ENCODE measurements at places on chromosomes 16 and 17. TPM values are rescaled to one million over a fixed set of nuclear protein-coding genes. Genes with fewer than 3 reads are reported as not detected.

CCL2 gene
- not detected for total RNA-seq

CA7 gene
- not detected for total RNA-seq

C16orf92 gene
- total RNA-seq = not detected

POLG2 gene
- total RNA-seq = 69.6 TPM

MBTD1 gene
- total RNA-seq = 27.3 TPM

SYNGR3 gene
- 8.8 TPM for total RNA-seq

FGF11 gene
- 41.8 TPM for total RNA-seq

DNAH9 gene
- total RNA-seq = not detected

HSD11B2 gene
- total RNA-seq = not detected

KRT24 gene
- not detected for total RNA-seq

RAB34 gene
- total RNA-seq = 12.1 TPM

GRCh38 chr17:17353625-17354484, 50.7 kb downstream of the NT5M start:
- no peak for DNase-seq

- no peak for DNase-seq
Measured at GRCh38 chr16:66008136-66008535, 358.4 kb upstream of the CDH5 start.

- DNase-seq = no peak
Measured at GRCh38 chr17:48903401-48903800, 4.8 kb upstream of the UBE2Z start.

GRCh38 chr17:29613352-29613837, 9.3 kb downstream of the CORO6 start:
- DNase-seq = peak; percentile 88

- DNase-seq = no peak
Measured at GRCh38 chr17:32348483-32348800, 1.5 kb upstream of the ZNF207 start.

- DNase-seq = no peak
Measured at GRCh38 chr17:73301369-73301768, 10.4 kb downstream of the CDC42EP4 start.

GRCh38 chr17:77544347-77545110, 403.8 kb downstream of the SEC14L1 start:
- no peak for DNase-seq

DNA sequence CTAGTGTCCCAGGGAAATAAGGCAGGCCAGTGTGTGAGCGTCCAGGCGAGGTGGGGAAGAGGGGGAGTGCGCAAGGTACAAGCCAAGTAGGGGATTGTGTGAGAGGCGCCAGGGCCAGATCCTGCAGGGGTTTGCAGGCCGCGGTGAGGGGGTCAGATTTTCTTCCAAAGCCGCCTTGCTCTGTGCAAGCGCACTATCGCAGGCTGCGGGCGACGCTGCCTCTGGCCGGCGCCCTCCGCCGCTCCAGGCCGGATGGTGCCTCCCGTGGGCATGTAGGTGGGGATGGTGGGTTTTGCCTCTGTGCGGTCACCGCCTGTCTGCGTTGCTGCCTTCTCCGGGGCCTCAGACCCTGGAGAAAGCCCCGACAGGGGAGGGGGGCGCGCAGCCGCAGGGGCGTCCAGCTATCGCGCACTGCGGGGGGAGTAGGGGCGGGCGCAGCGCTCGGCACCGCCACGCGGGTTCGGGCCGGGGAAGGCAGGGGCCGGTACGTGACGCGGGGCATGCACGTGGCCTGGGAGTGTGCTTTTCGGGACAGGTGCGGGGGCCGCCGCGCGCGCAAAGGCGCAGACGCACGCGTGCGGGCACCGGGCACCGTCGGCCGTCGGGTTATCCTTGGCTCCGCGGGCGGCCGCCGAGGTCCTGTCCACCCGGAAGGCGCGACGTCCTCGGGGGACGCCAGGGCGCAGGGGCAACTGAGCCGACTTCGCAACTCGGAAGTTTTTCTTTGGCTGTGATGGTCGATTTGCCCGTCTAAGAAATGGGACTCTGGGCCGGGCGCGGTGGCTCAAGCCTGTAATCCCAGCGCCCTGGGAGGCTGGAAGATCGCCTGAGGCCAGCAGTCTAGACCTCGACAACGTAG, 1.1 kb upstream of the HAPSTR1 start:
- peak; percentile 27 for DNase-seq

GRCh38 chr17:76384987-76385891, 830 bp downstream of the SPHK1 start:
- peak; percentile 29 for DNase-seq

DNA sequence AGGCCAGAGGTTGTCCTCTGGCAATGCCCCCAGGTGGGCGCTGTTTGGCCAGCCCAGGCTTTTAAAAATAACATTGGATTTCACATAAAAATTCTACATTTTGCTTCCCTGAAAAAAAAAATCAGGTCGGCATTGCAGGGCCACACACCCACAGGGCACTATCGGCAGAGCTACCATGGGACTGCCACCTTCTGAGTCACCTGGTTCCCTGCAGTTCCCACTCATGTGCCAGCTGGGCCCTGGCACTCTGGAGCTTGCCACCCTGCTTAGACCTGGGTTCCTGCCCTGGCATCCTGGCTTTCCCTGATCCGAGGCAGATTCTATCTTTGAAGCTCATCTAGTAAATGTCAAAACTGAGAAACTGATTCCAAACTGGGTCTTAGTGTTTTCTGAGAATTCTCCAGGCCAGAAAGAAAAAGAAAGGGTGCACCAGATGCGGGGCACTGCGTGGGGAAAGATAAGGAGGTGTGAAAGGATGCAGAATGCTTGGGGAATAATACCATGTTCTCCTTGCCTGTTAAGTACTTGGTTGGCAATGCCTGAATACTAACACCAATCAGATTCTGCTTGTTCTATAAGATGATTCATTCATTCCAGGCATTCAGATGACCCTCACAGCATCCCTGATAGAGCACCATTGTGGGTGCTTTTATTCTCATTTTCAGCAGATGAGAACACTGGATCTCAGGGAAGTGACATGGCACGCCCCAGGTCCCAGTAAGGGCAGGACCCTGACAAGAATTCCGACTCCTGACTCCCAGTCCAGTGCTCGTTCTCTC, 51.8 kb downstream of the RAI1 start:
- no peak for DNase-seq

- DNase-seq = no peak
Measured at GRCh38 chr17:6021011-6021400, 49.2 kb upstream of the WSCD1 start.

GRCh38 chr16:807347-808084, 7.0 kb upstream of the GNG13 start:
- peak; percentile 69 for DNase-seq

- DNase-seq = no peak
Measured at GRCh38 chr17:20944014-20944865, 98.6 kb downstream of the USP22 start.

- no peak for DNase-seq
Measured at GRCh38 chr16:88651989-88652761, 1.3 kb upstream of the CYBA start.

DNA sequence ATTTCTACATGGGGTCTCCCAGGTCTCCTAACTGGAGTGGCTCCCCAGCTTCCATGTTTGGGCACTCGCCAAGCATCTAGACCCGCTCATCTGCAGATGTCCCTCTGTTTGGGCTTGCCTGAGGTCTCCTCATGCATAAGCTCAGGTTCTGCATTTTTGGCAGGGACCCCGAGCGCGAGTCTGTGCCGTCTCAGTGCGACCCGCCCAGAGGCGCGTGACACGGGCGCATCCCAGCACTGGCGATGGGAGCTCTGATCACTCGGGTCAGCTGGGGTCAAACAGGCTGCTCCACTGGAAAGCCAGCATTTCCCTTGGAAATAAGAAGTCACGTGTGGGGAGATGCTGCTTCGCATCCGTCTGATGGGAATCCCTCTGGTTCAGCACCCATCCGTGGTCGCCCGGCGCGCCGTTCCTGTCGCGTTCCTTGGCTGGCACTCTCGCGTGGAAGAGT, 56.9 kb upstream of the FASN start:
- DNase-seq = no peak

DNA sequence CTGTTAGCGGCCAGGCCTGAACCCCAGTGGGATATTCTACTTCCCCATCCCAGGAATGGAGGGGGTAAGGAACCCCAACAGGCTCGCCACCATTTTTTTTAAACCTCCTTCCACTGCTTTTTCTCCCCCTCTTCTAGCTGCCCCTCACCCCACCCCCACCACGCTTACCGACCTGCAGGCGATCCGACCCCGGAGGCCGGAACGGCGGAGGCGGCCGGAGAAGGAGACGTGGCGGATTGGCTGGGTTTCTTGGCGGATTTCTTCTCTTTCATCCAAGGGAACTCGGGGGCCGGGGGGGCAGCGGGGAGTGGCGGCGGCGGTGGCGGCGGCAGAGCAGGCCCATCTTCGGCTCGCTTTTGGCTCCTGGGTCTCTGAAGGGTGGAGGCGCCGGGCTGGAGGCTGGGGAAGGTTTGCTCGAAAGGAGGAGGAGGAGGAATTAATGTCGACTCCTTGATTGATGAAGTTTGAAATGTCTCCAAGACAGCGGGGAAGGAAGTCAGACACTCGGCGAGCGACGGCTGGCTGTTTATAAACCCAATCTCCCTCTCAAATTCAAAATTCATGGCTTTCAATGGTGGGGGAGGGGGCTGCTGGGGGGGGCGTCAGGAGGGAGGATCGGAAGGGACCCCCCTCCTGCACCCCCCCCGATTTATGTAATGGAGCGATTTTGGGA, 424 bp downstream of the HOXB2 start:
- peak; percentile 59 for DNase-seq

- DNase-seq = peak; percentile 50
Measured at GRCh38 chr17:32461853-32462617, 17.7 kb downstream of the PSMD11 start.

GRCh38 chr16:70736465-70737376, 50.9 kb upstream of the MTSS2 start:
- DNase-seq = no peak

DNA sequence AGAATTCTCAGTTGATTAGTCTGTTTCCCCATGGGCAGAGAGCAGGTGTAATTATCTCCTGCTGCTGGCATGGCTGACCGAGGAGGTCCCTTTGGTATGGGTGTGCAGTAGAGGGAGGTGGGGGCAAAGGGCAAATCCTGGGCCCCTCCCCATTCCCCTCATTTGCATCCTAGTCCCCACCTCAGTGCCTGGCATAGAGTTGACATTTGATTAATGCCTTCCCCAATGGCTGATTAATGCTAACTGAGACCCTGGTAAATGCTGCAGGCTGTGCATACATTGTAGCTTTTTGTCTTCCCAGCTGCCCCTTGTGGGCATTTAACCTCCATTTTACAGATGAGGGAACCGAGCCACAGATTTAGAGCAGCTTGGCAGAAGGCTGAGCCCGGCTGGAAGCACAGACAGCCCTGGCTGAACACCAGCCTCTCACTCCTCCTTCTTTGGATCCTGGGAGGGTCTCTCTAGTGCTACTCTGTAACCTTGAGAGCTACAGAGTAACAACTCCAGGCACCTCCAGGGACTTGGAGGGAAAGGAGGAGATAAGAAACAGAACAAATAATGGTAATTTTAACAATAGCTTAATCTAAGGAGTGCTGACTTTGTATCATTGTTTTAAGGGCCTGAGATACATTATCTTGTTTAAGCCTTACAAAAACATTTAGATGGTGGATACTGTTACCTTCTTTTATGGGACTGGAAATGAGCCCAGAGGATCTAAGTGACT, 5.1 kb downstream of the PLCG2 start:
- no peak for DNase-seq

GRCh38 chr17:44898768-44899073, 524 bp downstream of the EFTUD2 start:
- DNase-seq = no peak

- no peak for DNase-seq
Measured at GRCh38 chr17:4854111-4854681, 21.1 kb downstream of the MINK1 start.

GRCh38 chr17:41658846-41659245, 29.8 kb upstream of the EIF1 start:
- no peak for DNase-seq

GRCh38 chr16:1464894-1465566, 9.8 kb downstream of the CLCN7 start:
- DNase-seq = no peak

GRCh38 chr16:11257131-11257938, 1.3 kb upstream of the SOCS1 start:
- DNase-seq = peak; percentile 28

- DNase-seq = no peak
Measured at GRCh38 chr17:17025621-17026020, 16.6 kb upstream of the MPRIP start.

GRCh38 chr17:1744551-1745512, 2.2 kb downstream of the SERPINF2 start:
- no peak for DNase-seq

GRCh38 chr17:36937001-36937958, at the start of gene LHX1:
Gene LHX1 (plus strand): TSS chr17:36937475. CDS start chr17:36938198, 723 bp downstream.
- no peak for DNase-seq

- no peak for DNase-seq
Measured at GRCh38 chr17:75566416-75566815, 21.2 kb upstream of the MYO15B start.

All from naive thymus-derived CD4-positive, alpha-beta T cell (primary cell).